Activated CD4-positive, CD25-positive, alpha-beta regulatory T cell treated with anti-CD3 and anti-CD28 coated beads, Interleukin-2, amount 50 U/mL, for 24 hours (primary cell): ENCODE measurements at places on chromosomes 6 and 20.
A peak's percentile ranks its signal among the peaks of the same experiment; 100 is the strongest.

- no peak for ATAC-seq
Observed at GRCh38 chr6:31979238-31979898, 2.5 kb upstream of the C4A start.

GRCh38 chr6:108203189-108204112, 37.6 kb downstream of the NR2E1 start:
- no peak for ATAC-seq

DNA sequence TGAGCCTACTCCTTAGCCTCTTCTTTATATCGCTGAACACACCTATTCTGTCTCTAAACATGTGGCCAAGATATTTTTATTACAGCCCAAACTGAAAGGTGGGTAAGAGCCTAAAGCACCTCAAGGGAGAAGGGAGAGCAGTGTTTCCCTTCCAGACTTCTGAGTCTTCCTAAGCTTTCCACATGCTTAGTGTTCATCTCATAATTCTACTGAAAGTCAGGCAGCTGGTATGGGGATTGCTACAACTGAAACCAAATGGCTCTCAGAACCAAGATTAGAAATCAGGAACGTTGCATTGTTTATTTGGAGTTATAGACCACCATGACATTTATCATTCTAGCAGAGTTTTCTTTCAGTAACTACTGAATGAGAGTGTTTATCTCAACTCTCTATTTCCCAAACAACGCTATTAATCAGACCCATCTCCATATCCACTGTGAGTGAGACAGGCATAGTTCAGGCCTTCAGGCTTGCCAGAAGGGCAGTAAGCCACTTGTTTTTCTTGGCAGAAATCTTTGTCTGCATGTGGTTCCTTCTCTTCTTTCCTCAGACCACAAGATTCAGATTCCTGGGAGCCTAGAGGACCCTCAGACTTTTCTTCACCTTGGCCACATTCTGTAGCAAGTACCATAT, 22.8 kb downstream of the VGLL2 start:
- no peak for ATAC-seq

DNA sequence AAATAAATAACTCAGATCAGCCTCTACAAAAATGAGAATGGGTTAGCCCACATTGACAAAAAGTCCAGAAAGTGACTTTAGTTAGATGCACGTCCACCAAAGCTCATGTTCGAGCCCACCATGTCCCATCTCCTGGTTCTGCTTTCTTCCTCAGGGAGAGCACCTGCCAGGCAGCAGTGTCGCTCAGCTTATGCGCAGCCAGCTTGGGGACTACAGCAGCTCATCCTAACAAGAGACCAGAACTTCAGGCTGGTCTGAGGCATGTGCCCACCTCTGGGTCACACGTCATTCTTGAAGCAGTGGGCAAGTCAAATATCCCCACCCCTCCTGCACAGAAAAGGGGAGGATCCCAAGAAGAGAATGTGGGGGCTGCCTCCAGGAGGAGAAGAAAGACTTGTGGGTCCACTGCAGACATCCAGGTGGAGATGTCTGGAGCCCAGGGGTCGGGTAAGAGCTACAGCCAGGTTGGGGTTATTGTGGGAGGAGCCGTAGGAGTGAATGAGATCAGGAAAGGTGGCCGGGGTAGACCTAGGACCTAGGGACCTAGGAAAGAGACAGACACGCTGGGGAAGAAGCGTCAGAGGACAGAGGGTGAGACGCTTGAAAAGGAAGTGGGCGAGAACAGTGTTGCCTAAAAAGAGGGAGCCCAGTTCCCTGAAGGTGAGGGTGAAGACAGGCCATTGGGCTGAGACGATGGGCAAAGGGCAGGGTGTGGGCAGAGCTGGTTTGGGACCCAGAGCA, 52.5 kb downstream of the SSR1 start:
- no peak for ATAC-seq

GRCh38 chr6:39453241-39453640, 130.7 kb upstream of the KCNK16 start:
- ATAC-seq, result no peak

- no peak for ATAC-seq
Observed at GRCh38 chr20:48414786-48415185, 413.0 kb downstream of the PREX1 start.

DNA sequence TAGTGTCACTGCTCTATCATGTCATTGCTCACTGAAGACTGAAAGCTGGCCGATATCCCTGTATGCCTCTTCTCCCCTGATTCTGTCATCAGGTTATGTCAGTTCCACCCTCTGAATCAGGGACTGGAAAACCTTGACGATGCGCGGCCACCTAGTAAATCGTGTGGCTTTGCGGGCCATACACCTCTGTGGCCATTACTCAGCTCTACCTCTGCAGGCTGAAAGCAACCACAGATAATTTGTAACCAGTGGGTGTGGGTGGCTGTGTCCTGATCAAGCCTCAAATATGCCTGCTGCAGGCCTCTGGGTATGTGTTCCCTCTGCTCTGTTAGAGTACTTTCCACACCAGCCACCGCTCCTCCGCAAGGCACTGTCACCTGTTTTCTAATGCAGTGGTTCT, 105.2 kb downstream of the GMPR start:
- ATAC-seq, result peak; percentile 32

DNA sequence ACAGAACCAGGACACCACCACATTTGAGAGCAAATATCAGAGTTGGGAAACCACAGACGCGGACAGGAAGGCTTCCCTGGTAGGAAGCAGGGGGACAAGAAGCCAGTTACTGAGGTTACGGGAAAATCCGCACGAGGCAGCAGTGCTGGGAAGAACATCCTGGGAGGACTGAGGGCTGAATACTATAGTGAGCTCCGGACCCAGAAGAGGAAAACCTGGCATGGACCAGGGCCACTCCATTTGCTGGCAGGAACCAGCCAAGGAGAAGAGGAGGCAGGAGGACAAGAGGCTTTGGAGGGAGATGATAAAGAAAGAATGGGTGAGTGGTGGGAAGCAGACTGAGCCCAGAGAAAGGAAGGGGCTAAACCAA, 6.1 kb upstream of the DSN1 start:
- no peak for ATAC-seq

DNA sequence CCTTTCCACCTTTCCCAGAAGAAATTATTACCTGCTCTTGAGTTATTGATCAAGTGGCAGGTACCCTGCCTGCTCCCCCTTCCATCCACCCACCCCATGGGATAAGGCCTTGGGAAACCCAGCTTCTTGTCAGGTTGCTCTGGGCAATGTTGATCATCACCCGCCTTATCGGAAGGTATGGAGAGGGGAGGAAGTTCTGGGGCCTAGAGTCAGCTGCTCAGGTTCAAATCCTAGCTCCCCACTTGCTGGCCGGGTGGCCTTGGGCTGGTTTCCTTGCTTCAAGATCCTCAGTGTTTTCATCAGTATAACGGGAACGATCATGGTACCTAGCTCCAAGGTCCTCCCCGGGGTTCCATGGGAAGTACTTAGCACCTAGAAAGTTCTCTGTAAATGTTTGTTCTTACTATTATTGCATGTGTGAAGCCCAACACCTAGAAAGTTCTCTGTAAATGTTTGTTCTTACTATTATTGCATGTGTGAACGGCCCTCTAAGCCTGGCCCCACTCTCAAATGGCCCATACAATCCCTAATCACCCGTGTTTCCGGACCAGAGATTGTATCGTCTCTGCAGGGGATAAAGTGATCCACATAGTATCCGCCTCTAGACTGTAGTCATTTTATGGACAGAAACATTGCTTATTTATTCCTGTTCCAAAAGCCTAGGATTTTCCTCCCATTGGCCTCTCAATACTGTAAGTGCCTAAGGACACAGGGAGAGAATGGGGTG, 1.1 kb upstream of the PREX1 start:
- ATAC-seq, result no peak

DNA sequence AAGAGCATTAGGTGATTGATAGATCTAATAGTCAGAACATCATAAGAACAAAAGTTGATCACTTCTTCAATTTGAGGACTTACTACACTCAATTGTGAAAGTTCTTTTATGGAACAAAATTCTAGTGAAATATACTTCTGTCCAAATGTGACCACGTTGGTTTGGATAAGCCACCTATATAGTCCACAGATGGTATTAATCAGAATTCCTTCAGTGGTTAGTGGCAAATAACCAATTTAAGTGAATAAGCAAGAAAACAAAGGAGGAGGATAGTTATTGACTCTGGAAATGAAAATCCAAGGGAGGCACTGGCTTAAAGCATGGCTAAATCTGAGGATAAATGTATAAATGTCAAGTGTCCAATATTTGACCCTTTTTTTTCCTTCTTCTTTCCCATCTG, 268.5 kb upstream of the MARCKS start:
- no peak for ATAC-seq

- ATAC-seq, result no peak
Observed at GRCh38 chr6:47147836-47148344, 105.8 kb upstream of the ADGRF1 start.

DNA sequence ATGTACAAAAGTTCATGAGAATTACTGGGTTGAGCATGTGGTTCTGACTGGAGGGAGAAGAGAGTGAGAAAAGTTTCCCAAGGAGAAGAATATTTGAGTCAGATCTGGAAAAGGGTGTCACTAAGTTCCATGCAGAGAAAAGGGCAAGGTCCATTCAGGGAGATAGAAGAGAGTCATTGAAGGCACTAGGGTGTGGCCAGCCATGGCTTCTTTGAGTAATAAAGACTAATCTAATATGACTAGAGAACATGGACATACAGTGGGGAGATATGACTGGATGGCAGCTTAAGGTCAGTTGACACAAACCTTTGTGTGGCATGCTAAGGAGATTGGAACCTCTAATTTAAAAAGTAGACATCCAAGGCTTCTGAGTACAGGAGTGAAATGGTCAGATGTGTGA, 10.7 kb upstream of the SLC17A4 start:
- no peak for ATAC-seq

- peak; percentile 82 for ATAC-seq
Observed at GRCh38 chr6:32439602-32440214, at the start of gene HLA-DRA. Gene HLA-DRA, plus strand, starts transcription at chr6:32439887. Its CDS starts 64 bp downstream, at chr6:32439951.

DNA sequence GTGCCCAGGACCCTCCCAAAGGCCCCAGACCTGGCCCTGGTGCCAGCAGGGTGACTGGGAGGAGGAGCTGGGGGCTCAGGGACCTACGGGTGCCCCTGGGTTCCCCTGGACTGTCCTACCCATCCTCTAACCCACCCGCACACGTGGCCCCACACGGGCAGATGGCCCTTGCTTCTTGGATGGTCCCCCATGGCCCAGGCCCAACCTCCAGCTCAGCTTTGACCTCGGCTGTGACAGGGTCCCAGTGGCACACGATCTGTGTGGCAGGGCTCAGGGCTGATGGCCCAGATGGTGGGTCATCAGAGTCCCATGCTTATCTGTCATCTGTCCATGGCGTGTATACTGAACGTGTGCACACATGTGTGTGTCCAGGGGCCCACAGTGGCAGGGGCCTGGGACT, 4.0 kb downstream of the NTSR1 start:
- no peak for ATAC-seq

DNA sequence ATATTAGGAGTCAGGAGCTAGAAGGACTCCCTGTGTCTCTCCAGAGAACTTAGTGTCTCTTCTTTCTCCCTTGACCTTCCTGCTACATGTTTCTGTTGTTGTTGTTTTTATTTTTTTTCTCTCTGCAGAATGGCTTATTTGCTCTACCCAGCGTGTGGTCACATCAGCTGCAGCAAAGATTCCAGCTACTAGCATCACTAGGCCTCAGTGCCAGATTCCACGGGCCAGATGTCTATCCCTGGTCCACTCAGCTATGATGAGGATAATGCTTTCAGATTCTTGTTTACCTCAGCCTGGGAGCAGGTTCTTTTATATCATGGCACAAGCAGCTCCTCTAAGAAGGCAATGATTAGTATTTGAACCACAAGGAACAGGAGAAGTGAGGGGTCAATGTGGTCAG, 110.0 kb downstream of the PLCB1 start:
- no peak for ATAC-seq
